ENCODE measurements at places on chromosomes 5 and 9.
A peak's percentile ranks its signal among the peaks of the same experiment; 100 is the strongest.

- DNase-seq, result no peak
These were observed 35.2 kb downstream of the DNAH5 start for GRCh38 chr5:13909271-13909670.

GRCh38 chr5:137622850-137623249 lies 113.0 kb downstream of the KLHL3 start:
- DNase-seq, result no peak

GRCh38 chr9:136327304-136327974 lies at the start of gene GPSM1:
Gene GPSM1 (plus strand): TSS chr9:136327539. CDS start chr9:136327696, 157 bp downstream.
- peak; percentile 11 for DNase-seq

GRCh38 chr9:135731454-135731853 lies 29.5 kb downstream of the KCNT1 start:
- DNase-seq, result no peak

DNA sequence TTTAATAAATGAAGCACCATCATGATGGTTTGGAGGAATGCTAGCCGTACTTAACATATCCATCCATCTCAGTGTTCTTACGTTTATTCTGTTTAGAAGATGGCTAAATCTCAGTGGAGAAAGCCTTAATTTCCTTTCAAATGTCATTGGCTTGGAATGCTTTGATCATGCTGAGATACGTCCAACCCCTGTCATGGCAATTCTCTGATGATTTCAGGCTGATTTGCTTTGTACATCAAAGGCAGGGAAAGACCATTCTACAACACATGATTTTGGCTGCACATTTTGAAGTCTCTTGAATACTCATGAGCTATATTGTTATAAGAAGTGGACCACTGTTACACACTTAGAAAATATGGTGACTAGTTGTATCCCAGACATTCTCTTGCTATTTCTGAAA lies 1048.4 kb downstream of the MAT2B start:
- DNase-seq, result no peak

GRCh38 chr9:93187047-93187446 lies 3.1 kb downstream of the WNK2 start:
- DNase-seq, result no peak

DNA sequence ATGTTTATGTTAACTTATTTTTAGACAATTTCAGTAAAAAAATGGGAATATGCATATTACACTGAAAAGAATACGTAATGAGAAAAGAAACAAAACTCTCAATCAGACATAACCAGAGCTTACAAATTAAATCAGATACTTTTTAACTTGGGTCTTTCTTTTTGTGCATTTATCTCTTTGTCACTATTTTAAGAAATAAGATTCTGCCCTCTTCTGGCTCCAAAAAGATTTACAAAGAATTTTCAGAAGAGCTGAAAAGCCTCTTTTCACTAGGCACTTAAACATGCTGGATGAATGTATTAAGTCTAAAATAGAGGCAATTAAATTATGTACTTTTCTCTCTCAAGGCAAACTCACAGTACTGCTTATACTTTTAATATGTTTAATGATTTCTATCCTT lies 55.5 kb downstream of the CEP120 start:
- DNase-seq, result no peak

- DNase-seq, result no peak
These were observed 19.9 kb upstream of the KCNIP1 start for GRCh38 chr5:170483701-170484458.

DNA sequence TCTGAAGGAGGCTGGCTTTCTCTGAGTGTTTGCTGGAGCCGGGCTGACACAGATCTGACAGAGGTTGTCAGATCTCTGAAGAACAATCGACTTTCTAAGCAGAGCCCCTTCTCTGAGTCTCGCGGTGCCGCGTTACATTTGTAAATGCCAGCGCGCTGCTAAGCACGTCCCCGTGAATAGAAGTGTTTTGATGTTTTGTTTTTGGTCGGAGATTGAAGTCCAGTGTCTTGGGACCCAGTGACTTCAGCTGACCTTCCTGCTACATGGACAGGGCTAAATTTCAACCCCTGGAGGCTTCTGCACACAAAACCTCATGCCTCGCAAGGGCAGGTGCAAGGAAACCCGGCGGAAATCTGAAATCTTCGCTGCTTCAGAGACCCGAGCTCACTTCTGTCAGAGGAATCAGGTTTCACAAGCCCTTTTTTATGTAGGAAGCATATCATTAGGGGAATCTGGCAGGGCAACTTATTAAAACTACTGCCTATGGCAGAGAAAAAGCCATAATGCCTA lies 27.2 kb downstream of the NEUROG1 start:
- DNase-seq, result no peak
